Activated CD4-positive, alpha-beta T cell treated with anti-CD3 and anti-CD28 coated beads, Interleukin-2, amount 10 ng/mL, durations not matched to agents 24 days and 14 days (primary cell): ENCODE measurements at places on chromosomes 4 and X. TPM values are rescaled to one million over a fixed set of nuclear protein-coding genes. Genes with fewer than 3 reads are reported as not detected.

Gene DDX60
- total RNA-seq, result 15.2 and 17.6 TPM in 2 replicates

Gene FOXR2
- total RNA-seq, result not detected in 2 replicates

Gene NOX1
- not detected in 2 replicates for total RNA-seq

Gene GAK
- total RNA-seq, result 131 and 147 TPM in 2 replicates

Gene FDCSP
- not detected in 2 replicates for total RNA-seq

Gene UGT2A1
- not detected in 2 replicates for total RNA-seq

- H3K4me1 ChIP-seq, result no peaks in the 10 kb centered on the region
- H3K27me3 ChIP-seq, result peaks cover 2% of the 10 kb centered on the region
- DNase-seq, result peak; percentile 58
- H3K27ac ChIP-seq, result no peak overlapping the region
- no peak overlapping the region for H3K4me3 ChIP-seq
Measured at GRCh38 chrX:133335027-133335426, 80.3 kb downstream of the GPC4 start.

DNA sequence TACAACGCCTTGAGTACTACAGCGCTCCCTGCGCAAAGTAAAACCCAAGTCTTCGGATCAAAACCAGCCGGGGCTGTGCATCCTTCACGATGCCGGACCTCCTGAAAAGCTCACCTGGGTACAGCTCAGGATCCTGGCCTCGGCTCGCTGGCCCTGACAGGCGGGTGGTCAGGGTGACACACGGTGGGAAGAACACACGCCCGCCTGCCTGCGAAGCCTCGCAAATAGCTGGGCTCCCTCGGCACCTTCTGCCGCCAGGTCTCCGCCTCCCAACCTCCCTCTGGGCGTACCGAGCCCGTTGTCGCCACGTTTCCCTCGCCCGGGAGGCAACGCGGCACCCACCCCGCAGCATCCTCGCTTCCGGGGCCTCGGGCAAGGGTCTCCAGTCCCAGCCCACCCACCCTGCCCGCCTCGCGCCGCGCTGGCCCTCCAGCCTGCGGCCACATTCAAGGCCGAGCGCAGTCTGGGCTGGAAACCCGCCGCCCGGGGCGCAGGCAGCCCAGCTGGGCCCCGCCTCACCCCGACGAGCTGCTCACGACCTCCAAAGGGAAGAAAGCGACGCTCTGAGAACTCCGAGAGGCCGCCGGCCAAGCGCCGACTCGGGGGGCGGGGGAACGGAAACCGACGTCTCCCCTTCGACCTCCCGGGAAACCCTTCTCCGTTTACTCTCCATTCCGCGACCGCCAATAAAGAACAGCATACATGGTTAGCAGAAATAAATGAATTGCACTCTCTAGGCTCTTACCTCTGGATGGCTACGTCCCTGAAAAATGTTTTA lies 511 bp downstream of the PPM1K start:
- peak; percentile 91 for DNase-seq
- H3K27ac ChIP-seq, result peak overlapping the region; percentile 99
- peak overlapping the region; percentile 95 for H3K4me3 ChIP-seq
- no peaks in the 10 kb centered on the region for H3K27me3 ChIP-seq
- H3K4me1 ChIP-seq, result peaks cover 41% of the 10 kb centered on the region
- H3K36me3 ChIP-seq, result peaks cover 21% of the 10 kb centered on the region

- H3K4me1 ChIP-seq, result peaks cover 7% of the 10 kb centered on the region
- no peak overlapping the region for H3K27ac ChIP-seq
- H3K27me3 ChIP-seq, result no peaks in the 10 kb centered on the region
- no peak for DNase-seq
- H3K36me3 ChIP-seq, result peaks cover 20% of the 10 kb centered on the region
Measured at GRCh38 chrX:129566073-129566472, 26.0 kb downstream of the OCRL start.

GRCh38 chr4:39410415-39410814 lies 3.7 kb downstream of the KLB start:
- H3K27me3 ChIP-seq, result peaks cover 6% of the 10 kb centered on the region
- no peaks in the 10 kb centered on the region for H3K36me3 ChIP-seq
- H3K4me1 ChIP-seq, result no peaks in the 10 kb centered on the region
- no peak for DNase-seq

GRCh38 chr4:112130906-112131305 lies 14.3 kb upstream of the FAM241A start:
- DNase-seq, result no peak
- H3K27me3 ChIP-seq, result peaks cover 29% of the 10 kb centered on the region
- H3K27ac ChIP-seq, result no peak overlapping the region
- H3K36me3 ChIP-seq, result no peaks in the 10 kb centered on the region
- H3K4me3 ChIP-seq, result no peak overlapping the region

DNA sequence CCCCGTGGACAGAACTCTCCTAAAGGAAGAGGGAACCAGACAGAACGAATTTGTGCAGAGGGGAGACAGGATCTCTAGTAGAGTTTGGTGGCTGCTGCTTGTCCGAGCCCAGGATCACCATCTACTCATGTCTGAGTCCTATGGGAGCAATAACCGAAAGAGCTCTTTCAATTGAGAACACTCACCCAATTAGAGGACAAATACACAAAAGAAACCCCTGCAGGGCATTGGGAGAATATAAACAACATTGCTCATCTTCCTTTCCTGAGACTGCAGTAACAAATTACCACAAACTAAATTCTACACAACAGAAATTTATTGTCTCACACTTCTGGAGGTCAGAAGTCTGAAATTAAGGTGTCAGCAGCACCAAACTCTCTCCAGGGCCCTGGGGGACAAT lies 65.6 kb downstream of the SPINK2 start:
- DNase-seq, result no peak
- peaks cover 40% of the 10 kb centered on the region for H3K4me1 ChIP-seq
- H3K27ac ChIP-seq, result no peak overlapping the region

GRCh38 chr4:150664935-150665334 lies 83.0 kb downstream of the MAB21L2 start:
- no peak overlapping the region for H3K27ac ChIP-seq
- DNase-seq, result no peak
- no peak overlapping the region for H3K4me3 ChIP-seq
- peaks cover 8% of the 10 kb centered on the region for H3K36me3 ChIP-seq

- no peak overlapping the region for H3K4me3 ChIP-seq
- no peak for DNase-seq
- H3K36me3 ChIP-seq, result peaks cover 33% of the 10 kb centered on the region
- no peak overlapping the region for H3K27ac ChIP-seq
Measured at GRCh38 chr4:73187325-73187724, 71.3 kb downstream of the ANKRD17 start.

- no peak overlapping the region for H3K27ac ChIP-seq
- no peaks in the 10 kb centered on the region for H3K36me3 ChIP-seq
- no peak for DNase-seq
- no peaks in the 10 kb centered on the region for H3K4me1 ChIP-seq
- no peaks in the 10 kb centered on the region for H3K27me3 ChIP-seq
Measured at GRCh38 chr4:167831855-167832254, 260.5 kb upstream of the ANXA10 start.

- peak overlapping the region; percentile 84 for H3K4me3 ChIP-seq
- peak overlapping the region; percentile 92 for H3K27ac ChIP-seq
- no peaks in the 10 kb centered on the region for H3K27me3 ChIP-seq
- peaks cover 5% of the 10 kb centered on the region for H3K4me1 ChIP-seq
- peaks cover 3% of the 10 kb centered on the region for H3K36me3 ChIP-seq
Measured at GRCh38 chrX:123859409-123859845, 426 bp upstream of the XIAP start.

- peak overlapping the region; percentile 26 for H3K4me3 ChIP-seq
- no peaks in the 10 kb centered on the region for H3K27me3 ChIP-seq
- peaks cover 3% of the 10 kb centered on the region for H3K36me3 ChIP-seq
- peak overlapping the region; percentile 58 for H3K27ac ChIP-seq
- peaks cover 72% of the 10 kb centered on the region for H3K4me1 ChIP-seq
- DNase-seq, result no peak
Measured at GRCh38 chr4:87012265-87012953, 77.6 kb downstream of the AFF1 start.

DNA sequence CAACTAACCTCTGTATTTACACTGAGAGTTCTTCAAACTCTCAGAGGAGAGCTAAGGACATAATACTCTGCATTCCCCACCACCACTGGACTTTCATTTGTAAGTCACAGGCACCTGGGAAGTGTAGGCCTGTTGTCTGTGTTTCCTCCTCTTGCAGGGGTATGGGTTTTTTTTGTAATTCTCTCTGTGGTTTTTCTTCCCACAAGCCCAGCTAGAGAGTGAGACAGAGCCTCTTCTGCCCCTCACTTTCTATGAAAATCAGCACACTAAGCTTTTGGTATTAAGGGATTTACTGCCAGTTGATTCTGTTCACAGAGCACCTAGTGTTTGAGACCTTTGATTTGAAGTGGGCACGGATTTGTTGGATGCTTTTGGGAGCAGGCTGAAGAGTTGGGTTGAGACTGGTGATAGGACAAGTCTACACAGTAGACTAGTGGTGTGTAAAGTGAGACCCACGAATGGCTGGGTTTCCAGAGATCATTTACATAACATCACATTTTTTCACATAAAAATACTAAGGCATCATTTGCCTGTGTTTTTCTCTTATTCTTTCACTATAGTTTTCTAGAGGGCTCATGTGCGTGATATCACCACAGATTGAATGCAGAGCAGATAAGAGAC lies 28.9 kb upstream of the WDR17 start:
- H3K4me1 ChIP-seq, result no peaks in the 10 kb centered on the region
- peaks cover 2% of the 10 kb centered on the region for H3K27me3 ChIP-seq
- no peak for DNase-seq
- no peaks in the 10 kb centered on the region for H3K36me3 ChIP-seq
- no peak overlapping the region for H3K27ac ChIP-seq

GRCh38 chrX:155221351-155221750 lies 5.1 kb downstream of the VBP1 start:
- no peak overlapping the region for H3K4me3 ChIP-seq
- H3K27me3 ChIP-seq, result no peaks in the 10 kb centered on the region
- H3K4me1 ChIP-seq, result peaks cover 15% of the 10 kb centered on the region
- no peak for DNase-seq
- peaks cover 26% of the 10 kb centered on the region for H3K36me3 ChIP-seq

DNA sequence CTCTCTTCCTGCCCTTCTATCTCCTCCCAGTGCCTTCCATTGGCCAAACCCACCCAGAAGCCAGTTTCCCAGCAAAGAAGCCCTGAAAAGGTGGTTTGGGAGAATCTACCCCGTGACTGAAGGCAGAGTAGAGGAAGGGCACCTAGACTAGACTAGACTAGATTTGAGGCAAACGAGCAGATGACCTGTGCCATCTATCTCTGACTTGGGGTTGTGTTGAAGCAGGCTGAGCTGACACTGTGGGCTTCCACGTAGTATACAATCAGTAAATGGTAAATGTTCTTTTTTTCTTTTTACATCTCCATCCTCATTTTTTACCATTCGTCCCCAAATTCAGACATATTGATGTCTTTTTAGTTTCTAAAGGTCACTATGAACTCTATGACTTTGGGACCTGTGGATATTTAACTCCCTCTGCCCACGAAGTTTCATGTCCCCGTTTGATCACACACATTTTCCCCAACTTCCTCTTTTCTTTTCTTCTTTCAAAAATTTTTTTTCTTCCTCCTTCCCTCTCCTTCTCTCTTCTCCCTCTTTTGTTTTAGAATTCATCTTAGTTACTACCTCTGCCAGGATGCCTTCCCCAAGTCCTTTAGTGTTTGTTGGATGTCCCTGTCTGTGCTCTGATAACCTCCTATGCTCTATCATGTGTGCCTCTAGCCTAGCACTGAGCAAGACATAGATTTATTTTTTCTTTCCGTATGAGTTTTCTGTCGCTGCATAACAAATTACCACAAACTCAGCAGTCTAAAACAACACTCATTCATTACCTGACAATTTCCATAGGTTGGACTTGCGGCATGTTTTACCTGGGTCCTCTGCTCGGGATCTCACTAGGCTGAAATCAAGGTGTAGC lies 6.2 kb upstream of the AFF1 start:
- DNase-seq, result no peak
- peak overlapping the region; percentile 65 for H3K27ac ChIP-seq
- peaks cover 2% of the 10 kb centered on the region for H3K36me3 ChIP-seq
- H3K4me1 ChIP-seq, result peaks cover 16% of the 10 kb centered on the region
- H3K4me3 ChIP-seq, result no peak overlapping the region

GRCh38 chr4:75254745-75255144 lies 259.5 kb downstream of the RCHY1 start:
- no peak for DNase-seq
- no peaks in the 10 kb centered on the region for H3K4me1 ChIP-seq
- H3K36me3 ChIP-seq, result no peaks in the 10 kb centered on the region
- H3K27ac ChIP-seq, result no peak overlapping the region
- no peak overlapping the region for H3K4me3 ChIP-seq

GRCh38 chr4:43843501-43843900 lies 605.1 kb downstream of the KCTD8 start:
- no peaks in the 10 kb centered on the region for H3K4me1 ChIP-seq
- no peak overlapping the region for H3K4me3 ChIP-seq
- H3K27me3 ChIP-seq, result no peaks in the 10 kb centered on the region
- H3K36me3 ChIP-seq, result no peaks in the 10 kb centered on the region
- H3K27ac ChIP-seq, result no peak overlapping the region
- no peak for DNase-seq

DNA sequence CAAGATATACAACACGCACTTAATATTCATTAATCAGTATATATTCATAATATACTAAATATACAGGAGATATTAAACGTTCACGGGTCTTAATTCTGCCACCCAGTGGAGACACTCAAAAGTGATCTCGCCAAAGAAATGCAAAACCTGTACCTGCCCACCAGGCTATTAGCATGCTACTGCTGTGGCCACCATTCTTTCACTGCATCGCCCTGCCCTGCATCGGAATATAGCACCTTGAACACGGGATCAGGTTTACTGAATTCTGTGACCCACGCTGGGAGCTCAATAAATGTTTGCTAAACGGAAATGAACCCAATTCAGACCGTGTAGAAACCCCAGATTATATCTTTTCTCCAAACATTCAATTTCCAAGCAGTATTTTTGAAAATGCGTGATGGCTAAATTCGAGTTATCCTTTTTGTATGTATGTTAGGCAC lies 840 bp upstream of the CLCN3 start:
- peak; percentile 83 for DNase-seq
- no peaks in the 10 kb centered on the region for H3K27me3 ChIP-seq
- peaks cover 50% of the 10 kb centered on the region for H3K4me1 ChIP-seq

DNA sequence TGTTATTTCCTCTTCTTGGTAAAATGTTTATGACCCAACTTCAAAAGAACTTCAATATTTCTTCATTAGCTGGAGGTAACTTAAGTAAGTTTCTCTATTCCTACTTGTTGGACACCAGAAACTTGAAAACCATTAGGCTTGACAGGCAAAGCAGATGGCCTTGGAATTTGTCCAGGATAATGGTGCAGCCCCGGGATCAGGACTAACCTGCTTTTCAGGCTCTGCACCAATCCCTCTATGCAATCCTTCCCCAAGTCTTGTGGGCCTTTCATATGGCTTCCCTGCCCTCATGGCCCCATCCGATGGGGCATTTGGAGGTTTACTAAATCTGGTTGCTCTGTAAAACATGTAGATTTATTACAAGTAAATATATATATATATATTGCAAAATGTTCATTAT lies 68.5 kb downstream of the SPINK2 start:
- H3K27me3 ChIP-seq, result no peaks in the 10 kb centered on the region
- DNase-seq, result no peak
- peaks cover 25% of the 10 kb centered on the region for H3K4me1 ChIP-seq
- H3K4me3 ChIP-seq, result no peak overlapping the region
- peaks cover 3% of the 10 kb centered on the region for H3K36me3 ChIP-seq

DNA sequence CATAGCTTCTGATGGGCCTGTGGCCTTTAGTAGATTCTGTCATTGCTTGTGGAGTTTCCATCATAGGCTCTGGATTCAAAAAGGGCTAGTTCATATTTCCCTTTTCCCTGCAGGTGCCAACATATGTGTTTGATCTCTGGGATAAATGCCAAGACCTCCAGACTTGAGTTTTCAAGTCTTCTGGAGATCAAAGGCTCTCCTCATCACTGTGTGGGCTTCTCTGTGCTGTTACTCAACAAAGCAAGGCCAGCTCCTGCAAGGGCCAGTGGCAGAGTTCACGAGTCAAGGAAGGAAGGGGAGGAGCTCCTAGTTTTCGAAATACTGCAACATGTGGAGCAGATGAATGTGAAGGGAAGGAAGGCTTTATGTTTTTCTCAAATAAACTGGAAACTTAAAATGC lies 62.7 kb upstream of the SCML1 start:
- DNase-seq, result no peak
- H3K27ac ChIP-seq, result no peak overlapping the region
- peaks cover 7% of the 10 kb centered on the region for H3K36me3 ChIP-seq
- H3K4me1 ChIP-seq, result peaks cover 4% of the 10 kb centered on the region
